ENCODE measurements at places on chromosomes 6 and 20.

GRCh38 chr20:44288252-44288651 is 22.8 kb downstream of the FITM2 start:
- DNase-seq = no peak

DNA sequence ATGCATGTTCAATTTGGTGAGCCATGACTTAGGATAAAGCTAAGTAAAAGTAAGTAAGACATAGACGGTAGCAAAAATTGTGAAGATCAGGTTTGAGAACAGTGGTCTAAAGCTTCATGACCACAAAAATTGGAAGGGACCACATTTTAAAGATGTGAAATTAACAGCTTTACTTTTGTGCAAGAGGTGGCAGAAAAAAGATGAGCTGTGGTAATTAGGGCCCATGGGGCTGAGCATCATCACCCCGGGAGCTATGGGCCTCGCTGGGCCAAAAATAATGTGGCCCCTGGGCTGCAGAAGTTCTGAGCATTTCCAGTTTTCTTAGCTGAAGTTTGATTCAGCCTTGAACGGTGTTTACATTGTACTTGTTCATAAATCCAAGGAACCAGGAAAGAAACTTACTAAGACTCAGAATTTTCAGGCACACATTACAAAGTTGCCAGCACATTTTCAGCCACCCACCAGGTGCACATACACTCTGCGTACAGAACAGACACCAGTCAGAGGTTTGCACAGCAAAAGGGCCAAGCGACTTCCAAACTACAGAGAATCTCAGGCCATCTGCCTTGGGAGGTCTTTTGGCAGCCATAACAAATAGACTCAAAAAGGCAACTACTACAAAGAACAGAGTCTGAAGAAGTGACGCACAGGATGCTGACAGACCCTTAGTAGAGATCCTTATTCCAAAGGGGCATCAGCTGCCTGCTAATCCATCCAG is 57.7 kb downstream of the CSE1L start:
- no peak for DNase-seq

DNA sequence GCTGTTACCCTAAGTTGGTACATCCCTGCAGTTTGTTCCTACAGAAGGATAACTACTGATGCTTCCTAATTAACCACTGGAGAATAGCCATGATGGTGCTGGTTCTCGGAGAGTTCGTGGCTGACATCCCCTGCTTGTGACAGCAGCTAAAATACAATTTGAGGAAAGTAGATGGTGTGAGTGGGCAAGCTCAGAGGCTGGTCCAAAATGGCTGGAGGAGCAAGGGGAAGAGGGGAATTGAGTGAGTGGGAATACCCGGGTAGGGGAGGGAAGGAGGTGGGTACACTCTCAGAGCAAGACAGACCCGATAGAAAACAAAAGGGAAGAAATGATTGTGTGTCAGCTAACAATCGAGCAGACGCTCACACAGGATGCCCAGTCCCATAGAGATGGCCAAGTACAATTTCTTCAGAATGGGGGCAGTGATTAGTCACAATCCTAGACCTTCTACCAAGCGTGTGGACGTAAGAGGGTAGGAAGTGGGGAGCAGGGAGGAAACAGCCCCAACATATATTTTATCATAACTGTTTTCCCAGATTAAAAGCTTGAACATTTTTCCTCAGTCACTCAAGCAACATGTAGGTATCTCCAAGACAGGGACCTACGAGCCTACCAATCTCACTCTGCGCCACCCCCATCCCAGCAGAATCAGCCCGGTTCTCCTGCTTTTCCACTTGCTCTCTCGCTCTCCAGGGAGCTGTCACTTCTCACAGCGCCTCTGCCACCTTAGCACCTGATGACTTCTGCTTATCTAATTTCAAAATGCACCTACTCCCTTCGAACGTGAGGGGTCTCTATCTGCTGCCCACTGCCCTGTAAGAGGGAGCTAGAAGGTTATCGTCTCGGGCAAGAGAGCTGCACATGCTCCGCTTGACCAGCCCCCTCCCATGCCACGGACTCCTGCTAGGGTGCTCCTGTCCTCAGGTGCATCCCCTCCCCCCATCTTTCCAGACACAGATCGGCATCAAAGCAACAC is 26.2 kb downstream of the RIPOR2 start:
- DNase-seq = no peak

DNA sequence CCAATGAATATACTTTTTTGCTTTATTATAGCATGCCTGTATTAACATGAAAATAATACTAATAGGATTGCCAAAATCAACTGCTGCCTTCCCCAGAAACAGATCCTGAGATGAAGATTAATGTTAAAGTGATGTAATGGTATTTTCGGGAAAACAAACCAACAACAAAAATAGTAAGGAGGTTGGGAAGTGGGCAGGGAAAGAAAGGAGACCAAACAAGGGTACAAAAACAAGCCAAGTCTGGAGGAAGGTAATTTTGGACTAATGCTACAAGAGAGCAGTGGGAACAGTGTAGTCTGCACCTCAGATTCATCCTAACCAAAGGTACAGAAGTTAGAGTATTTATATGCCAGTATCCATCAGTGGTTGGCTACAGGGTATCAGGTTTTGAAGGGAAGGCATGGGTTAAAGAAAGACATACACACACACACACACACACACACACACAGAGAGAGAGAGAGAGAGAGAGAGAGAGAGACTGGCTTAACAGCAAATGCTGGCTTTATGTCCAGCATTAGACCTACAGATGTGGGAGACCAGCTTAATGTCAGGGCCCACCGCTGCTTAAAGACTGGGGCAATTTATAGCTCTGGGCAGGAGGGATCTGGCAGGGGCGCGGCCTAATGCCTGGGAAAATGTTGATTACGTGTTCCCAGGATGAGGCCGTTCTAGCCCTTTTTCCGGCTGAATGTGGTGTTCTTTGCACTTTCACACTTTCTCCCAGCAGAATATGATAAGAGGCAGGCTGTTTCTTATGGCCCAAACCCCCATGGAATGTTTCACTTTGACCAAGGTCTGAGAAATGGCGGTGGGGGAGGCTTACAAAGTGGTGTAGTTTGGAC is 3.8 kb upstream of the SLC17A1 start:
- no peak for DNase-seq

- no peak for DNase-seq
Observed at GRCh38 chr6:88535306-88535705, 369.2 kb upstream of the CNR1 start.
